T-cell (primary cell): ENCODE measurements at places on chromosomes 12 and 14.
A peak's percentile ranks its signal among the peaks of the same experiment; 100 is the strongest.

- no peak for DNase-seq
These were observed 996.8 kb upstream of the TMEM132C start for GRCh38 chr12:127270193-127270592.

DNA sequence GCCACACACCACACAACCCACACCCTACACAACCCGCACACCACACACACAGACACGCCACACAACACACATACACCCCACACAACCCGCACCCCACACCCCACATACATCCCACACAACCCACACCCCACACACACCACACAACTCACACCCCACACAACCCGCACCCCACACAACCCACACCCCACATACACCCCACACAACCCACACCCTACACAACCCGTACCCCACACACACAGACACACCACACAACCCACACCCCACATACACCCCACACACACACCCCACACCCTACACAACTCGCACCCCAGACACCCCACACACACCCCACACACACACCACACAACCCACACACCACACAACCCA, 78.5 kb downstream of the NOC4L start:
- DNase-seq, result no peak

GRCh38 chr14:51095854-51096823, 1.2 kb upstream of the TRIM9 start:
- no peak for DNase-seq

DNA sequence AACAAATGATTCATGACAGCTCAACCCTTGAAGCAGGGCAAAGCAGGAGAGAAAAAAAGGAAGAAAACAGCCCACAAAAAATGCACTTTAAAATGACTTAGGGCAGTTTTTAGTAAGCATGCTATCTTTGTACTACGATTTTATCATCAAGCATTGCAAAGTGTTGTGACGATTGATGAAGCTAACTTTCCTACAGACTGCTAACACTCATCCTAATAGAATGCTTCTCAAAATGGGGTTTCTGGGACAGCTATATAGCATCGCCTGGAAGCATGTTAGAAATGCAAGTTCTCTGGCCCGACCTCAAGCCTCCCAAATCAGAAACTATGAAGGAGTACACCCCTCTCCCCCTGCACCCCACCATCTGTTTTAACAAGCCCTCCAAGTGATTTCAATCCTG, 256.4 kb downstream of the SSPN start:
- DNase-seq, result no peak

DNA sequence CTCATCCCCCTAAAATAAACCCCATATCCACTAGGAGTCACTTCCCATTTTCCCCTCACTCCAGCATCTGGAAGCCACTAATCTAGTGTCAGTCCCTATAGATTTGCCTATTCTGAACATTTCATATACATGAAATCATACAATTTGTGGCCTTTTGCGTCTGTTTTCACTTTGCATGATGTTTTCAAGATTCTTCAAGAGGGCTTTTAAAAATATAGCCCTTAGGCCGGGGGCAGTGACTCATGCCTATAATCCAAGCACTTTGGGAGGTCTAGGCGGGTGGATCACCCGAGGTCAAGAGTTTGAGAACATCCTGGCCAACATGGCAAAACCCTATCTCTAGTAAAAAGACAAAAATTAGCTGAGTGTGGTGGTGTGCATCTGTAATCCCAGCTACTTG, 104.7 kb downstream of the VEZT start:
- no peak for DNase-seq

- no peak for DNase-seq
These were observed 62.1 kb upstream of the TRIM9 start for GRCh38 chr14:51157012-51157411.

DNA sequence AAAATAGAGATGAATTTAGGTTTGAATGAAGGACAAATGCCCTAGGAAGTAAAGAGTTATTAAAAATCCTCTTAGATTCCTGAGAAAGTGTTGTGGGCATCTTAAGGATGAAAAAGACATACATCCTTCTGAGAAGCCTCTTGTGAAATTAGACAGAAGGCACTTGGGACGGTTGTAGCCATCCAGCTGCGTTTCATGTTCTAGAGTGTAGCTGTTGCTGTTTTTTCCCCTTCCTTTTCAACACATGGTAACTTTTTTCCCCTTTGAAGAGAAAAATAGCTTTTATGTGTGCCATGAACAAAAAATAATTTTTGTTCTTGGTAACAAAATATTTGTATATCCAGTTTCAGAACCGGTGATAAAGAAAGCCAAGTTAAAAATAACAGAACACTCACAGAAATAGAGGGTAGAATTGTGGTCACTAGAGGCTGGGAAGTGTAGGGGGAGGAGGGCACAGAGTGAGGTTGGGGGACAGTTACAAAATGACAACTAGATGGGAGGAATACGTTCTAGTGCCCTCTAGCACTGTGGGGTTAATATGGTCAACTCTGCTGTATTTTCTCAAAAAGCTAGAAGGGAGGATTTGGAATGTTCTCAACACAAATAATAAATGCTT, 58.4 kb downstream of the PTHLH start:
- no peak for DNase-seq

DNA sequence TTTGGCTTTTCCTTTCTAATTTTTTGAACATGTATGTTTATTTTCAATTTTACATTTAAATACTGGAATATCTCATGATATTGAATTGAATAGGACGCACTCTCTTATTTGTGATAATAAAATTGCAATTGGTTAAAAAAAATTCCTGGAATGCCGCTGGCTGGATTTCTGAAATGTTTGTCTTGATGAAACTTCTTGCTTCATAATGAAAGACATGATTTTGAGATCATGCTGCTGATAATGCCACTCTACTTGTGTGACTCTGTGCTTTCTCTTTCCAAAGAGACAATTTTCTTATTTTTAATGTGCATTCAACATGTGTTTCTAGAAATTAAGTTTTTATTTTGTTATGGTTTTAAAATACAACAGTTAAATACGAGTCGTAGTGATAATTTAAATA, 465.7 kb upstream of the FAR2 start:
- DNase-seq, result no peak

GRCh38 chr12:31797230-31797872, 68.5 kb upstream of the AMN1 start:
- no peak for DNase-seq

DNA sequence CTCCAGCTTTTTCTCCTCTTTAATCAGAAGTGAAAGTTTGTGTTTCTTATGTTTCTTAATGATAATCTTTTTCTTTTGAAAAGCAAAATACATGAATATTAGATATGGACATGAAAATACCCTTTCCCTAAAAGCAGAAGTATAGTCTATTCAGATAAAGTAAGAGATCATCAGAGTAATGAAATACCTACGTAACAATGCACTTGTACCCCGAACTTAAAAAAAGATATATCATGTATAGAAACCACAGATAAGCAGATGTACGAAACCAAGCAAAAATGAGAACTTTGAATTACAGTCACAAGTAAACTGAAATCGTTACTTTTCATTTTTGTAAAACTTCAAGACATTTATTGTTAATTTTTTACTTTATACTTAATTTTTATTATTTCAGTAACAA, 1.5 kb upstream of the GPR65 start:
- no peak for DNase-seq

GRCh38 chr14:77067632-77068516, 30.2 kb upstream of the CIPC start:
- peak; percentile 36 for DNase-seq

DNA sequence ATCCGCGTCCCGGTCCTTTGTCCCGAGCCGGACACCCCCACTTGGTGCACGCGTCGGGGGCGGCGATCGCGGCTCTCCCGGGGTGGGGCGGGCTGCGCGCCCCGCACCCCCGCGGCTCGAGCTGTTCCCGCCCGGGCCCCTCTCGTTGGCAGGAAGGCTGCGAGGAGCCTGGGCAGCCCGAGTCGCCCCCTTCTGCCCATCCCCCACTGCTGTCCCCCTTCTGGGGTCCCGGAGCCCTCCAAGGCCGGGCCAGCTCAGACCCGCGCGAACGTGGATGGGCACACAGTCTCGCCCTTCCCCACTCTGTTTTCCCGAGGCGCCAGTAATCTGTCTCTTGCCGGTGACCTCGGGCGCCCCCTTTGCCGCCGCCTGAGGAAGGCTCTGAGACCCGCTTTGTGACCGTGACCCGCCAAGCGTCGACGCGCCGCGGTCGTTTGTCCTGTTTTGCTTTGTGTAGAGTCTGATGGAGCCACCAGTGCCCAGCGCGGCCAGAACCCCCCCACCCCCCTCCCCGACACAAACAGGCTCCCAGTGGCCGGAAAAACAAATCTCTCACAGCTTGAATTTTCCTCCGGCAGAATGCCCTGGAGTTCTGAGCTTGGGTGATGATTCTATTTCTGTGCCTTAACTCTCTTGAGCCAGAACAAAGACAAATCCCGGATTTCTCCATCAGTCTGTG, 610 bp downstream of the C14orf132 start:
- no peak for DNase-seq

DNA sequence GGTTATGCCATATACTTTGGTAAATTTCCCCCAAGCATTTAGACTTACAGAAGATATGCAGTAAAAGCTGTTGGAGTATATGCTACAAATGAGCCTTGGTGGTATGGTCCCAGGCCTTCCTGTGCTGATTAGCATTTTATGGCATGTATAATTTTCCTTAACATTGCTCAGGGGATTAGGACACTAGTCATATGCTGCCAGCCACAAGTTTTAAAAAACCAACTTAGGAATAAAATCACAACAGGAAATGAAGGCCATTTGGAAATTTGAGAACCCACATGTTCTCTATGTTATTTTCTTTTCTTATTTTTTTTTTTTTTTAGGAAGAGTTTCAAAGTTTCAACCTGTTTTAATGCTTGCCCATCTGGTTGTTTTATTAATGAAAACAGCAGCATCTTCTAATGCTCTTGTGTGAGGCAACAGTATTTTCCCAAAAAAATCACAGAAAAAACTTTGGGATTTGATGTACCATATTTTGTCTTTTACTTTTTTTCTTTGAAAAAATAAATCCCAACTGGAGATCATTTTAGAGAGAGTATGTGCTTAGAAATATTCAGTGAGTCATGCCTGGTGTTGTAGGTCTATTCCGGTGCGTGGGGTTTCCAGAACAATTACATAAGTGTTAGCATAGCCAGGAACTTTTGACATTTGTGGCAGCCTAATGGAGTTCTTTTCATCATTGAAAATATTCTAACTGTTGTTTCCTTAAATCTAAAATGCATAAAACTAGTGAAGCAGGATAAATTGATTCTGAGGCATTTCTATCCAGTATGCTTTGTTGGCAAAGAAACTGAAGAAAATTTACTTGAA, 21.7 kb upstream of the DUSP6 start:
- no peak for DNase-seq

DNA sequence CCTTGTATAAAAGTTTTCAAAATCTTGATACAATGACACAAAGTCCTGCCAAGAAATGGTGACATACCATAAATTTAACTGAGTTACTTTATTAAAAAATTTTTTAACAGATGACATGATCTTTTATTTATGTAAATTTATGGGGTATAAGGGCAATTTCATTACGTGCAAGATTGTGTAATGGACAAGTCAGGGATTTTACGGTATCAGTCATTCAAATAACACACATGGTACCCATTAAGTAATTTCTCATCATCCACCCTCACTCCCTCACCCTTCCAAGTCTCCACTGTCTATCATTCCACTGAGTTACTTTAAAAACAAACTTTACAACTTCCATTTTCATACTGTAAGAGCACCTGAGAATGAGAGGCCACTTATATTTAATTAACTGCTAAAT, 37.4 kb downstream of the SPTLC2 start:
- DNase-seq, result no peak

GRCh38 chr14:77319422-77319821, 1.3 kb downstream of the POMT2 start:
- DNase-seq, result no peak

DNA sequence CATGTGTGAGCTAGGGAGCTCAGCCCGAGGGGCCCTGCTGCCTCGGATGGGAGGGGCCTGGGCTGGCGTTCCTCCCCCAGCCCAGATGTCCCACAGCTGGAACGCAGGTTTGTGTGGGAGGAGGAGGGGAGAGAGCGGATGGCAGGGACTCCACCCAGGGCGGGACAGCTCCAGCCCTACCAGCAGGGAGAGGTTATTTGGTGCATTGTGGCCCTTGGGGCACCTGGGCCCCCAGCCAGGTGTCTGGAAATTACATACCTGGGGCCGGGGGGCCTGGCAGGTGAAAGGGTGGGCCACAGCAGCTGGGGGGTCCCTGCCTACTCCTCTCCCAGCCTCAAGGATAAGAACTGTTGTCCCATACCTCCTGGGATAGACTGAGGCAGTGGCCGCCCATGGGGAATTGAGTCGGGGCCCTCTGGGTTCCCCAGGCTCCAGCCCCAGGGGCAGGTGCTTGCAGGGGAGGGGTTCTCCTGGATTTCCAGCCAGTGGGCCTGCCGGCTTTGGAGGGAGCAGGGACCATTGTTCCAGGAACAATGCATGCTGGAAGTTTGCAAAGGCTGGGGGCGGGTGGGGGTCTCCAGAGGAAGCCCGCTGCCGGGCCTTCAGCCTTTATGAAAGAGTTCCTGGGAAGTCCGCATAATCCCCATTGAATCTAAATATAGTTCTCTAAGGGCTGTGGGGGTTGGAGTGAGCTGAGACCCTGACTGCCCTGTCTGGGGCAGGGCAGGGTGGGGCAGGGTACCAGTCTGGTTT, 1.2 kb downstream of the KIF26A start:
- no peak for DNase-seq

DNA sequence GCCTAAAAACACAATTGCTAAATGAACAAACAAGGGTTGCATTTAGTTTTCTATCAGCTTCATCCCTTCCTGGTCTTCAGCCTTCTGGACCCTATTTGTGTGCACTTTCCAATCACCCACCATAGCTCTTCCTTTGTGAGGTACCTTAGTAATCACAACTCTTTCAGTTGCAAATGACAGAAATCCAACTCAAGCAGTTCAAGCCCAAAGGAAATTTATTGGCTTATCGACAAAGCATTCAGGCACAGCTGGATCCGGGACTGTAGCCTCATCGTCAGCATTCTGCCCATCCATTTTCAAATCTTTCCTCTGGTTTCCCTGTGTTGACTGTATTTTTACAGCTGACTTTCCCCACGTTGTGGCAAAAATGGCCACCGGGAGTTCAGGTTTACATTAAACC, 148.6 kb upstream of the VASH1 start:
- no peak for DNase-seq

DNA sequence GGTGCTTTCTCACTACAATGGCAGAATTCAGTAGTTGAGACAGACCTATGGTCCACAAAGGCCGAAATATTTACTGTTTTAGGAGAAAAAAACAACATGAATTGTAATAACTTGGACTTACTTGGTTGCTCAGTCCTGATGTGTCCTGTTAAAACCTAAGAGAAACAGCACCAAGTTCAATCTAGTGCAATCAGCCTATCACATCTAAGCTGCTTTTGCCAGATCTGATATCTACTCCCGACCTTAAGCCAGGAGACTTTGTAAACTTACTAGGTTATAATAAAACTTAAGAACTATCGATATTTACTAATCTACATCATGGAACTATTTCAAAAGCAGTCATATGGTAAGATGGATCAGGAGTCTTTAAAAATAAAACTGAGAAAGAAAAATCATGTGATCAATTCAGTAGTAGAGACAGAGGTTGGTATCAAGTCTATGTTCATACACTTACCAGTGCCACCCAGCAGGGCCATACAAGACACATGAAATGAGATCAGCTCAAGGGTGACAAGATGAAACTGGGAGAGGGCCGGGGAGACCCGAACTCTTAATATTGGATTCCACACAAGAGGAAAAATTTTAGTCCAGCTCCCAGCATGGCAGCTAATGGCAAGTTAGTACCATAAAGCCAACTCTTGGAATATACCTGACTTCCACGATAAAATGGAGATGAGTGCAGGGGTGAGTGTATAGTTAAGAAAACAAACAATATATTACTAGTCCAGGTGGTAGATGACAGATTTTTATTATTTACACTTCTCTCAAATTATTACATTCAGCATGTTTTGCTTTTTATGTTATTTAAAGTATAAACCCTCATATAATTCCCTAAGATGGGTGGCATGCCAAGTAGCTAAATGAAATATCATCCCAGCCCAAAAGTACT, 27.5 kb downstream of the NUDT4 start:
- no peak for DNase-seq
